ENCODE measurements at places on chromosomes 2 and 18.

DNA sequence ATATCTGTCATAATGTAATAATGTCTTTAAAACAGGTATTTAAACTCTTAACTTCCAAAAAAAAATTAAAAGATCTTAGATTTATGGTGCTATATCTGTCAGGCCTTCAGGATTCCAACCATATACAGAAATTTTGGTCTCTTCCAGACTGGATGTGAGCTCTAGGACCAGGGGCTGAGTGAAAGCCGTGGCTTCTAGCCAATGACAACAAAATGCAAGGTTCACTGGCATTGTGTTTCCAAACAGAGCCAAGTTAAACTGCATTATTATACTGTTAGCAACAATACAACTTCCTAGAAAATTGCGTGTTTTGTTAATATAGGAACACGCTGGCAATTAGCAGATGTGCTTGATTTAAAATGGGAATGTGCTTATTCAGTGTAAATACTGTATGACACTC is 809.8 kb upstream of the SOX11 start:
- DNase-seq: no peak

DNA sequence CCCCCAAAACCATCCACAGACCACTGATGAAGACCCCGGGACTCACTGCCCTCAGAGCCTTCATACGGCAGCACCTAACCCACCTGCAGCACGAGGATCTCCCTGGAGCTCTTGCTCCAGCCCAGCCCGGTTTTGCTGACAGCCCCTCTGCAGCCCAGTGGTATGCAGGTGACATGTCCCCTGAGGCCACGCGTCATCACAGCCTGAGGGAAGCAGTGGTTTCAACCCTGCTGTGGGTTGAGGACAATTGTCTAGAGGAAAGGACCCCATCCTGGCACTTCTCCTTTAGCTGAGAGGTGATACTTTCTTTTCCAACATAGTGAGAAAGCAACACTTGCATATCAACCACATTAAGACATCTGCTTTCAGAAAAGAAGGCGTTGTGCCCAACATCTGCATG is 134.0 kb downstream of the SEPTIN10 start:
- no peak for DNase-seq

GRCh38 chr2:174667250-174667860 is 69.8 kb upstream of the WIPF1 start:
- peak; percentile 22 for DNase-seq

DNA sequence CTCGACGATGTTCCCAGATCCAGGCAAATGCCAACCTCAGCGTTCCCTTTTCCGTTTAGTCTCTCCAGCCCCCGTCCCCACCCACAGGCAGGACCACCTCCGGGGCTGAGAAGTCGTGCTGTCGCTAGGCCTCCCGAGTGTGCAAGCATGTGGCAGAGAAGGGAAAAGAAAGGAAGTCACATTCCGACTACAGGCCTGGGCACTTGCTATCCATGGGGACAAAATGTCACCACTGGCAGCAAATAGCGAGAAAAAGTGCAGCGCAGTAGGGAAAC is 420 bp downstream of the PIGN start:
- no peak for DNase-seq

DNA sequence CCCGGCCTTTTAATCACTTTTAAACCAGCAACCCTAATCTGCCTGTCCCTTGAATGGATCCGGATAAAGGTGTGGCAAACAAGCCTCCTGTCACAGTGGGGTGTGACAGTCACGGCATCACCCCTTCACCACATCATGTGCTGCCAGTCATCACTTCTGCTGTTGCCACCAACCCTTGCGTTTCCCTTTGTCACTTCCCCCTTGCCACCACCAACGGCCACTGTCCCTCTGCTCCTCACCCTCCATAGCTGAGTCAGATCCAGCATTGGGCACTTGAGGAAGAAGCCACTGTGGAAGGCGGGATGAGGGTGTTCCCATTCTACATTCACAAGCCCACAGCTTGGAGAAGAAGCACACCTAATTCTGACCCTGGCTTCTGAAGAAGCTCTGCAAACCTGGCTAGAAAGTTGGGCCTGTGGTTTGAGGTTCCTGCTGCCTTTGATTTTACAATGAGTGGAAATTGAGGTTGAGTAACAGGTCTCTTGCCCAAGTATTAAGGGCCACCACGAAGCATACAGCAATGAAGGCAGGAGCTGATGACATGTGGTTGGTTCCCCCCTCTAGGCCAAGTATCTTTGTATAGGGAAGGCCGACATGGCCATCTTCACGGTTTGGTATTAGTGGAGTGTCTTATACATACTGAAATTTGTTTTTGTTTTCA is 22.9 kb upstream of the DARS1 start:
- peak; percentile 74 for DNase-seq

DNA sequence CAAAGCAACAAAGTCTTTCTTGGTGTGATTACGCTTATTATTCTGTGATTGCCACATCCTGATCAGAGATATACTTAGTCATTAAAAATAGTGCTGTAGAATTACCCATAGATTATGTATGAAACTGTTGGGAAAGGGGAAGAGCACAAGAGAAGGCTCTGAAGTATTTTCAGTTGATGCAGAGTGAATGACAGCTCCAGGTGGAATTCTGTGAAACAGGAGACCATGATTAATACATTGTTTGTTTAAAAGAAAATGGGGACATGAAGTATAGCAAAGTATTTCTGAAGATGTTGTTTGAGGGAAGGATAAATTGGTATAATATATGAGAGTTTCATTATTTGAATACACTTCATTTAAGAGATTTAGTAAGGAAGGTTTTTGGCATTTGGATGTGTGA is 307.6 kb upstream of the CDH20 start:
- no peak for DNase-seq

DNA sequence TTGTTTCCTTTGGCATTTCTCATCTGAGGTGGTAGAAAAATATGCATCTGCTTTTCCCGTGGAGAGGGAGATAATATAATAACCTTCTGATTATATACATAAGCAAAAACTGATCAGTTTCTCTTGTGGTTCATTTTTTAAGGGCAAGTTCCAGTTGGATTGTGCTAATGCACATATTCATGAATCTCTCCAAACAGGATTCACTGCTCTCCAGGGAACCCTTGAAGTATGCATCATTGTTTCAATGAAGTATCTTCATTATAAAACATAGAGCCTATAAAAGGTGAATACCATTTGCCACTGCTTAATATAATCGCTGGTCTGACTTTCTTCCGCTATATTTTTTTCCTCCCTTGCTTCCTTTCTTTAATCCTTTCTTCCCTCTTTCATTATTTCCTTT is 384.7 kb downstream of the FIGN start:
- no peak for DNase-seq

DNA sequence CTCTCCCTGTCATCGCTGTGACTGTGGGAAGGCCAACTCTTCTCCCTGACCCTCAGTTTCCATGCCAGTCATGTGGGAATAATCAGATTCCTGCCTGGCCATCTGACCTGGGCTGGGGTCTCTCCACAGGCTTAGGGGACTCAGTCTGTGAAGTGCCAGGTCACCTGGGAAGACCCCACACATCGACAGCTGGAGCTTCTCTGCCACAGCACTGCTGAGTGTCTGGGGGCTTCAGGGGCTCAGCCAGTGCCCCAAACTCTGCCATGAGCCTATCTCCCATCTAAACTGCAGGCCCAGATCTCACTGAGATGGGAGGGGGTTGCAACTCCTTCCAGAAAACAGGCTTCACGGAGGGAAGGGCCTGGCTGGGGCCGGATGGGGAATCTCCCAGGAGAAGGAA is 42.0 kb upstream of the OTOS start:
- DNase-seq: no peak

DNA sequence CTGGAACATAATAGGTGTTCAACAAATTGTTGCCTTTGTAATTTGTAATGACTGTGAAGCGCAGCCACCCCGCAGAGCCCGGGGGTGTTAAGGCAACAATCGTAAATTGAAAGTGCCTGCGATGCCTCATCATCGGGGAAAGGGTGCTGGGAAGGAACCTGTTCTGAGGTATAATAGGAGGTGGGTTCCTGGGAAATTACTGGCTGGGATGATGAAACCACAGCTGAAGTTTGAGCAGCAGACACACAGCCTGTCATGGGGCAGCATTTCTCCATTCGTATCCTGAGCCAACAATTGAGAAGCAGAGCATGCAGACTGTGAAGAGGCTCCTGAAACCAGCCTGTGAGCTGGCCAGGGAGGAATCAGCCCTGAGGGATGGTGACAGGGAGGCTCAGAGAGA is 404.0 kb upstream of the MYT1L start:
- no peak for DNase-seq

DNA sequence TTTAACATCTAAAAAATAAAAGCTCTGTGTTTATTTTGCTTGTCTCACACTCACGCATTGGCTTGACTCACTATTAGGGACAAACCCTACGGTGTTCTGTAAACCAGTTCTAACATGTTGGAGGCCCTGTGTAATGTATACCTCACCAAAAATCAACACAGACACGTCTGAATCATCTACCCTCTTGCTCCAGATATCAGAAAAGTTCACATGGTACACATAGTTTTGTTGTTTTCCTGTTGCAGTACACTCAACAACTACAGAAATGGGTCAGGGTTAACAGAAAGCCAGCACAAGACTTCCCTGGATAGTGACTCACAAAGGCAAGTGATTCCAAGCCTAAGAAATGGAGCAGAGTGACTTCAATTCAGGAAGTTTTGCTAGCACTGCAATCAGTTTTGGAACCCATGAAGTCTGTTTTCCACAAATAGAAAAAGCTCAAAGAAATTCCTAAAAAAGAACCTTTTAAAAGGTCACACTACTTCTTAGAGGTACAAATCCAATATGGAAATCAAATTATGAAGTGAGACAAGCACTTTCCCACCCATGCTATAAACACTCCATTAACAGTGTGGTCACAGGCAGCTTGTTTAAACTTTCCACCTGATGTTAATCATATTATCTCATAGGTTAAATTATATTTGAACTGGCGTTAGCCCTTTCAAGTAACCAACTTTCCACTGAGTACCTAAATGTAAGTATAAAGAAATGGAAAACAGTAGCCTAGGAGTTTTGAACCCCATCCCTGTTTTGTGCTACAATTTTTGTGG is 87.4 kb downstream of the GAREM1 start:
- no peak for DNase-seq

DNA sequence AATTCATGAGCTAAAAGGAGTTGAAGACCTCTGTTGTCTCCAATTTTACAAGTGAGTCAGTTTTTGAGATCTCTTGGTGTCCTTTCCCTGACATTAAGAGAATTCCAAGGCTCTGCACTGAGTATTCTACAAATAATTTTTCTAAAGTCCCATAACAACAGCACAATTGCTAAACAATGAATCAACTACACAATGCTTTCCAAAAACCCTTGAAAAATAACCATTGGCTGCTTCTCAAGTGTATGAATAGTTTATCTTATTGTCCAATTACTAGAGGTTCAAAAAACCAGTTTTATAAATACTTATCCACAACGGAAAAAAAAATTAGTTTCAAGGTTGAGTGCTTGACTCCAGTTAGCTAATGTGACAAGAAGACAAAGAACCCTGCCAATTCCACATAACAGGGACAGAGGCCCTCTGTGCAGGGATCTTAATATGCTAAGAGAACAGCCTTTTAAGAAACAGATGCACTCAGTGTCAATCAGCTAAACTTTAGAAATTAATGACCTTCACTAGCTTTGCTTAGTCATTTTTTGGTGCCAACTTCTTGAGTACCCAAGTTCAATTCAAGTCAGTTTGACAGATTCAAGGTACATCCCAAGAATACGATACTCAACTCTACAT is 266.6 kb upstream of the CYP26B1 start:
- no peak for DNase-seq

DNA sequence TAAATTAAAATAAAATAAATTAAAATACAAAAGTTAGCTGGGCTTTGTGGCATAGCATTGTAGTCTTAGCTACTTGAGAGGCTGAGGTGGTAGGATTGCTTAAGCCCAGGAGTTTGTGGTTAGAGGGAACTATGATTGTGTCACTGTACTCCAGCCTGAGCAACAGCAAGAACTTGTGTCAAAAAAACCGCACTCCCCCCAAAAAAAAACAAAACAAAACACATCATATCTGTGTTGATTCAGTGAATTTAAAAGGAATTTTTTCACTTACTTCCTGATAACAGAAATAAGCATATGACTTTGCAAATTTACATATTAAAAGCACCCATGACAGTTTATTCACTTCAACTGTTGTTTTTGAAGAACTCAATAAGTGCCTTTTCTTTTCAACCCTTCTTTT is 68.1 kb upstream of the PELI1 start:
- DNase-seq: no peak

GRCh38 chr2:109260886-109261700 is 132.1 kb downstream of the SH3RF3 start:
- no peak for DNase-seq

GRCh38 chr2:5978131-5978751 is 286.1 kb downstream of the SOX11 start:
- DNase-seq: no peak

GRCh38 chr18:22420652-22421051 is 2.9 kb upstream of the CTAGE1 start:
- DNase-seq: no peak

DNA sequence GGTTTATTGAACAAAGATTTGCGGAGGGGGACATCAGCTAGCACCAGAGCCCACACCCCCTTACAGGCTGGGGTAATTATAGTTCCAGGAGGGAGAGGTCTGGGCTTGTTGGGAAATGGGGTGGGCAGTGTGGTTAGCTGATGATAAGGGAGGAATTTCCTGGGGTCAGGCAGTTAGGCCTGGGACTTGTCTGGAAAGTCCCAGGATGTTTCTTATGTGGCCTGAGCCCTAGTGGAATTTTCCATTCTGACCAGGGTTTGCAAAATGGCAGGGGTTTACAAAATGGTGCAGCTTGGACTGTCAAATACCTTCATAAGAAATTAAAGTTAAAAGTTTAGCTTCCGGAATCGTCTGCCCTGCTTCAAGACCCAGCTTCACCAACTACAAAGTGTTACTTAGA is 199.1 kb downstream of the FBXO15 start:
- DNase-seq: no peak

GRCh38 chr2:2704428-2705090 is 373.5 kb upstream of the MYT1L start:
- DNase-seq: no peak

DNA sequence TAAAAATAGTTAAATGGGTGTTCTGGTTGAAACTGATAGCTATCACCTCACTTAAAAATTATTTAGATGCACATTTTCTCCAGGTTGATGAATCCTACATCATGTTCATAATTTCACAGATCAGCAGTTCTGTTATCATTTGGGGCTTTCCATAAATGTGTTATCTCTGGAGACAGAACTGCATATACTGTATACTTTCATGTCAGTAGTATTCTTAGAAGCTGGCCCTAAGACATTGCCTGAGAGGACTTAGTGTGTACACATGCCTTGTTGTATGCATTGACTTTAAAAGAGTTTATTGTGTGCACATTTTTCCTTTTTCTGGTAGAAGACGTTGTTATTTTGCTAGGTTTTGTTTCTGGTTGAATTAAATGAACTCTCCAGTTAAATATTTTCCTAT is 41.0 kb downstream of the PIK3C3 start:
- DNase-seq: no peak

All from activated CD4-positive, alpha-beta T cell treated with anti-CD3 and anti-CD28 coated beads for 36 hours (primary cell).